HS-27A (cell line): ENCODE measurements at places on chromosomes 1 and 21.

DNA sequence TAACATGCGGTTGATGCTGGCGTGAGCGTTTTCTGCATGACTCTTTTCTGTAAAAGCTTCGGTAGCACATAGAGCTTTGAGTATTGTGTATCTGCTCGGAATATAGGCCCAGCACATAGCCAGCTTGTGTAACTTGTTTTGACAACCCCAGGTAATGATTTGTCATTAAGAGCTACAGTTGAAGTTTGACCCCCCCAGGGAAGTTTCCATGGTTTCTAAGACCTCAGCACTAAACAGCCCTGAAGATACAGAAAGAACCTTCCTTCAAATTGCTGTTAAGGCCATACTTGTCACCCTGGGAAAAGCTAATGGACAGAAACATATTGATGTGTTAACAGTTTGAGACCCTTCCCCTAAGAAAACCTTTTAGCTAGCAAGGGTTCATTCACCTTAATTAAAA is 380.7 kb downstream of the PRDM2 start:
- DNase-seq, result no peak

DNA sequence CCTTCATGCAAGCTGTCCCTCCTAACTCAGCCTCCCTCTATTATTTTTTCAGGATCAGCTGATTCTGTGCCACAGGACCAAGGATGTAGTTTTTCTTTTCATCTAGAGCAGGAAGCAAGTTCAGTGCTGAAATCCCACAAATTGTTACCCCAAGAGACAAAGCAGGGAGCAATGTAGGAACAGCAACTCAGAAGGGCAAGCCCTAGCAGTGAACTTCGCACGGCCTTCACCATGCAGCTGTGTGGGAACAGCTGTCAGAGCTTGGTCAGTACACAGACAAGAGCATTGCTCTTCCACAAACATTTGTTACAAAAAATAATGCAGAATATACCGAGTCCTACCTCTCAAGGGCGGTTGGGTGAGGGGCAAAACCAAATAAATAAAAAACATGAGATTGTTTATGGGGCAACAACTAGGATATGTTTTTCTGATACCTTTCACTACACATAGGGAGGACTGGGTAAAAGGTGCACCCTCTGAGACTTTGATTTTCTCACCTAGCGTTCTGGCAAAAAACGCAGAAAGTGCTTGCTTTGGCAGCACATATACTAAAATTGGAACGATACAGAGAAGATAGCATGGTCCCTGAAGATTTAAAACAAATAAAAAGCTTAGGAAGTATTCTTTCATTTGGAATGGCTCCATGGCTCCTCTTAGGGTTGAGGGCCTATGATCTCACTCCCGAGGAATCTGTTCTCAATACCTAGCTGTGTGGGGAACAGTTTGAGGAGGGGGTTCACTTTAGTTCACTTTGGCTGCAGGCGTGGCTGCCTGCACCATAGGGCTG is 37.1 kb upstream of the ANGPTL7 start:
- no peak for DNase-seq

GRCh38 chr21:37166733-37167132 is 93.7 kb downstream of the TTC3 start:
- peak; percentile 4 for DNase-seq

GRCh38 chr1:88744142-88744541 is 60.1 kb downstream of the PKN2 start:
- no peak for DNase-seq
